CD4-positive, CD25-positive, alpha-beta regulatory T cell (primary cell): ENCODE measurements at places on chromosomes 2 and 18.
A peak's percentile ranks its signal among the peaks of the same experiment; 100 is the strongest.

GRCh38 chr2:30178618-30179434, 32.0 kb downstream of the YPEL5 start:
- DNase-seq, result no peak

GRCh38 chr2:28270456-28271152, 122.1 kb upstream of the FOSL2 start:
- DNase-seq, result no peak

DNA sequence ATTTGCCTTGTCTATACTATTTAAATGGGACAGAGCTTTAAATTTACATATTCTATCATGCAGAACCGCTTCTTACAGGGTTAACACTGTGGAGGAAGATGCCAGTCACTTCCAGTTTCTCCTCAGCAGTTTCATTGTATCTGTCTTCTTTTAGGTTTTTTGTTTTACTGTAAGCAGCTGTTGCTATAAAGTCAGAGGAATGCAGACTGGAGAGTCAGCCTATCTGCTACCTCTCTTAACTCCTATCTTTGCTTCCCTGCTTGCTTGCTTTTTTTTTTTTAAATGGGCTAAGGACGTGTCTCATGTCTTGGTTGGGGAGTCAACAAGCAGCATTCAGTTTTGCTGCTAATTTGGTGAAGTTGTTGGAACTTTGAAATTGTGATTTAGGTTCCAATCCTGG, 8.9 kb downstream of the EPC2 start:
- DNase-seq, result no peak

DNA sequence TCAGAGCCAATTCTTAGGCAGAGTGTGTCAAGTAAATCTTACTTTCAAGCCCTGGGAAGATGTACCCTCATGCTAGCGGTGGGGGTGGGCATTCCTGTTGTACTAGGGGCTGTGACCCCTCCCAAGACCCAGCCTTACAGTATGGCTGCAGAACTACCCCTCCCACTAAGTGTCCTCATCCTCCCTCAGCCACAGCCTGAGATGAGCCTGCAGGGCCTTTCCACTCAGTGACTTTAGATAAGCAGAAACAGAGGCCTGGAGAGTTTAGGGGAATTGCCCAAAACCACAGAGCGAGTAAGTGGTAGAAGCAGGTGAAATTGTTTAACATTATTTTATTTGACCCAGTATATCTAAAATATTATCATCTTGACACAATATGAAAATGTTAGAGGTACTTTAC, 36.6 kb downstream of the TTC32 start:
- no peak for DNase-seq

- peak; percentile 38 for DNase-seq
These were observed 88.6 kb downstream of the AAK1 start for GRCh38 chr2:69554981-69555380.

- DNase-seq, result no peak
These were observed 5.7 kb upstream of the EN1 start for GRCh38 chr2:118853129-118853640.

- no peak for DNase-seq
These were observed 104.4 kb upstream of the SLC35G4 start for GRCh38 chr18:11504962-11505361.
